Renal cortex interstitium (tissue), 15 donors: ENCODE measurements at places on chromosomes 1 and 21.

- no peak for DNase-seq
These were observed 39.7 kb downstream of the NEK2 start for GRCh38 chr1:211635597-211636205.

GRCh38 chr1:109946511-109946910, 35.9 kb downstream of the CSF1 start:
- no peak for DNase-seq

- no peak for DNase-seq
These were observed 23.7 kb downstream of the KCNC4 start for GRCh38 chr1:110233861-110234260.

DNA sequence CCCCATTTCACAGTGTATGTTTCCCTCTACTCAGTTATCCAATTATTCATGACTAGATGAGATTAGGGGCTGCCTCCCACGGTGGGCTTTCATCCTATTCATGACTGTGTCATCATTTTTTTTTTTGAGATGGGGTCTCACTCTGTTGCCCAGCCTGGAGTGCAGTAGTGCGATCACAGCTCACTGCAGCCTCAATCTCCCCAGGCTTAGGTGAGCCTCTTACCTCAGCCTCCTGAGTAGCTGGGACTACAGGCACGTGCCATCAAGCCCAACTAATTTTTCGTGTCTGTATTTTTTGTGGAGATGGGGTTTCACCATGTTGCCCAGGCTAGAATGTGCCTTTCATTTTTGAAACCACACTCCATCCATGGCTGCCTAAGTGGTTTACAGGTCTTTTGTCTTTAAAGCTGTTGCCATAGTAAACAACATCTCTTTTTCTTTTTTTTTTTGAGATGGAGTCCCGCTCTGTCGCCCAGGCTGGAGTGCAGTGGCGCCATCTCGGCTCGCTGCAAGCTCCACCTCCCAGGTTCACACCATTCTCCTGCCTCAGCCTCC, 60.0 kb downstream of the PIK3CD start:
- DNase-seq = no peak

DNA sequence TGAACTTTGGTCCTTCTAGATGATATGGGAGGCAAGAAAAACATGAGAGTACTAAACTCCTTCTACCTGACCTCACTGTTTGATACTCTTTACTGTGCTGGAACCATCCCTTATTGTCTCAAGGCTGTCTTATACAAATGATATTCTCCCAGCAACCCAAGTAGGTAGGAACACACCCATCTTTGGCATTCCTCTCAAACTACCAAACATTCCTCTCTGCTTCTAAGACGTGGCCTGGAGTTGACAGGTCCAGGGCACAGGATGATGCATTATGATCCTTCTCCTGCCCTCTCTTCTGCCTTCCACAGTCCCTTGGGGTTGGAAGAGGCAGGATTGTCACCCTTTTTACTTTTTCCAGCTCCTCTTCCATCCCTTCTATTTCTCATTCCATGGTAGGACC, 90.5 kb downstream of the SPATA17 start:
- DNase-seq = no peak

DNA sequence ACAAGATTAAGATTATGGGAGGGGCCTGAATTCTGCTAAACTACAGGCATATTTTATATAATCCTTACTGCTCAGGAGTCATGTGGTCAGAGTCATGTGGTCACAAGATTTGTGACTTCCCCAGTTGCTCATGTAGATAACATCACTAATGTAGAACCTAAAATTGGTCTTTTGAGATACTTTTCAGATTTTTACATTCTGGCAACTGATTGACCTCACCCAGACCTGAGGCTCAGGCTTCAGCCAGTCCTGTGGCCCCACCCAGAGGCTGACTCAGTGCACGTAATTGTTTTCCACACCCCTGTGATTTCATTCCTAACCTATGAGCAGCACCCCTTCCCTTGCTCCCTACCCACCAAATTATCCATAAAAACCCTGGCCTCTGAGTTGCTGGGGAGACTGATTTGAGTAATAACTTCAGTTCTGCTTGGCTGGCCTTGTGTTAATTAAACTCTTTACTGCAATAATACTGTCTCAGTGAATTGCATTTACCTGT, 41.7 kb upstream of the ZNF326 start:
- no peak for DNase-seq

DNA sequence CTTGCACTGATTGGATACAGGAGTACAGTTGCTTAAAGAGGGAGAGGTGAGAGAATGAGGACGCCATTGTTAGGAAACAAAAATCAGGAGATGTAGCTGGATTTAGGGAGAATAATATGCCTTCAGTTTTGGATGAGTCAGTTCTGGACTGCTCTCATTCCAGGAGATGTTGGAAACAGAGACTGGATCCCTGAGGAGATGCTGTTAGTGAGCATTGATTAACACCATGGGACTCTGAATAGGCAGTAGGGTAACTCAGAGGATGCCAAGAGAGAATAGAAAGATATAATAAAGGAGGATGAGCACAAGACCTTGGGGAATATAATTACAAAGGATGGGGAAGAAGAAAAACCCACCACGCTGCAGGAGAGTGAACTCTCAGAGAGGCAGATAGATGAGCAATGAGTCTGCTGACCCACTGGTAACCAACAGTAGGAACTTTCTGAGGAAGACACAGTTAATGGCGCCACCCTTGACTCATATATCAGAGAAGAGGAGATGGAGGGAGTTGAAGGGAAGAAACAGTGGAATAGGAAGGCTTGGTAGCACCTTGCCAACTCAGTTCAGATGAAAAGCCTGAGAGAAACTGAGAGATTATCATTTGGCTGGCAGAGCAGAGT, 10.5 kb downstream of the KCNJ15 start:
- no peak for DNase-seq

DNA sequence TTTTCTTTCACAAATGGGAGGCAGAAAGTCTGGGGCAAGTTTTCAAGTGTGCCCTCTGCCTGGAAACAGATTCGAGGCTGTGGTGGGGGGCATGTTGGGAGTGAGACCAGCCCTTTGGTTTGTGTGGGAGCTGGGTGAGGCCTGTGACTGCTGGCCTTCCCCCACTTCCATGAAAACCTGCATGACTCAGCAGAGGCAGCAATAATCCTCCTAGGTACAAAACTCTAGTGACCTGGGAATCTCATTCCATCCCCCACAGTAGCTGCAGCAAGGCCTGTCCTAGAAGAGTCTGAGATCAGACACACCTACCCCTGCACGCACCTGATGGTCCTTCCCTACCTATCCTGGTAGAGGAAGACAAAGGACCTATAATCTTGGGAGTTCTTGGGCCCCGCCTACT, 42.1 kb upstream of the KIAA0040 start:
- no peak for DNase-seq

- DNase-seq = no peak
These were observed 5.8 kb downstream of the ZNF687 start for GRCh38 chr1:151287767-151288500.

DNA sequence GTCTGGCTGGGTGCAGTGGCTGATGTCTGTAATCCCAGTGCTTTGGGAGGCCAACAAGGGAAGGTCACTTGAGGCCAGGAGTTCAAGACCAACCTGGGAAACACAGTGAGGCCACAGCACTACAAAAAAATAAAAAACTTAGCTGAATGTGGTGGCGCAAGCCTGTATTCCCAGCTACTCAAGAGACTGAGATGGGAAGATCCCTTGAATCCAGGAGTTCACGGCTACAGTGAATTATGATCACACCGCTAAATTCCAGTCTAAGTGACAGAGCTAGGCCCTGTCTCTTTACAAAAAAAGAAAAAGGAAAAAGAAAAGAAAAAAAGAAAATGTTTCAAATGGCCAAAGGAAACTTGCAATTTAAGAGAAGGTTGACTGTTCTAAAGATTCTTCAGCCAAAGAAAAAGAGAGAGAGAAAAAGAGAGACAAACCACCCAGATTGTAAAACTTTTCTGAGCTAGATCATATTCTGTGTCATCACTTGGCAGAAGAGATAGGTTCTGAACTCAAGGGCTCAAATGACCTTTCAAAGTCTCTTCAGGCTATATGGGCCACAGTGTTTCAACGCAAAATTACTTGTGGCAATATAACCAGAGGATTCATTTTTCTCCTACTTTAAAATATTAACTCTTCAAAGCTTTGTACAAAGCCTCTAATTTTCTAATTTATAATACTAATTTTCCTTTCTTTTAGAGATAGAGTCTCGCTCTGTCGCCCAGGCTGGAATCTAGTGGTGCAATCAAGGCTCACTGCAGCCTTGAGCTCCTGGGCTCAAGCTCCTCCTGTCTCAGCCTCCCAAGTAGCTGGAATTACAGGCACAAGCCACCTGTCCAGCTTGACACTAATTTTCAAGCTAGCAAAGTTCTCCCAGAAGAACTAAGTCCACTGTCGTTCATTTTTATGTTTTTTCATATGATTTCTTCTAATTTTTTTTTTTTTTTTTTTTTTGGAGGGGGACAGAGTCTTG, 20.5 kb downstream of the ARID4B start:
- no peak for DNase-seq

DNA sequence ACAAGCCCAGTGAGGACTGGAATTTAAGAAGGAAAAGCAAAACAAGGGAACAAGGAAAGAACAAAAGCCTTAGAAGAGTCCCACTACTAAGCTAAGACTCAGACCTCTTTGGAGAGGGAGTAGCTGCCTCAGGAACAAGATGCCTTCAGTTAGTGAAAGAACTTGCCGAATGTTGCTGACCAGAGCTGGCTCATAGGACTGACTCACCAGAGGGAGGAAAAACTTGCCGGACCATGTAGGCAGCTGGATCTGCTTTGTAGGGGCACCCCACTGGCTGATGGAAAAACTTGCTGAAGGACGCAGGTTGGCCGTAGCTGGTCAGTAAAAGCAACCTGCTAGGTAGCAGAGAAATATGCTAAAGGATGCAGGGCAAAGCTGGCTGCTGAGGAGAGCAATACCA, 15.3 kb upstream of the ZSWIM5 start:
- DNase-seq = no peak
